ENCODE measurements at places on chromosomes 2 and 18.

GRCh38 chr18:79471046-79471445, 75.3 kb downstream of the NFATC1 start:
- DNase-seq: no peak

GRCh38 chr2:143476336-143477087, 347.3 kb downstream of the ARHGAP15 start:
- no peak for DNase-seq

DNA sequence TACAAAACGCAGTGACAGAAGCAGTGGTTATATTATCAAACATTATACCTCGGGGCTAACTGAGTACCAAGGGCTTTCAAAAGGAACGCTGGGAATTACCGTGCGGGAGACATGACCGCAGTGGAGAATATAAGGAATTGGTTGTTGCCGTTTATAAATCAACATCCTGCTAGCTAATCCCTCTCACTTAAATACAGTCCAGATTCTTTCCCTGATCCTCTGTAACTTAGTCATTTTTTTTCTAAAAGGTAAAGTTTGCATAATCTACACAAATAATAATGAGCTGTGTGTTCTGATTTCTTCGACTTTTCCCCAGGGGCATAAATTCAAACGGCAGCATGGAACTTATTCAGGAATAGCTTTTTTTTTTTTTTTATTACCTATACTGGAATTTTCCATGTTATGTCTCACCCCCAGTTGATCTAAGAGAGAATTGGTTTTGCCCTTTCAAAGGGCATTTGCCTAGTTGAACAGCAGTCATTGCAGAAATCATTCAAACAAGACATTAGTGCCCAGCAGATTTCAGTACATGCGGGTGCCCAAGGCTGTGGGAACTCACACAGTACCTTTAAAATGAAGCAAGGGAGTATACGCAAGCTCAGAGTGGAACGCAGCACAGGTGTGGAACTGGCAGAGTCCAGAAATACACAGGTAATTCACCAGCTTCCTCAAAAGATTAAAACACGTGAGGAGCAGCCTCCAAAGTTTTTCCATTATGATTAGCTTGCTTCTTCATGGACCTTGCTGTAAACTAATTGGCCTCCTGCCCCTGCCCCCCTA, 63.9 kb downstream of the SMIM21 start:
- no peak for DNase-seq

DNA sequence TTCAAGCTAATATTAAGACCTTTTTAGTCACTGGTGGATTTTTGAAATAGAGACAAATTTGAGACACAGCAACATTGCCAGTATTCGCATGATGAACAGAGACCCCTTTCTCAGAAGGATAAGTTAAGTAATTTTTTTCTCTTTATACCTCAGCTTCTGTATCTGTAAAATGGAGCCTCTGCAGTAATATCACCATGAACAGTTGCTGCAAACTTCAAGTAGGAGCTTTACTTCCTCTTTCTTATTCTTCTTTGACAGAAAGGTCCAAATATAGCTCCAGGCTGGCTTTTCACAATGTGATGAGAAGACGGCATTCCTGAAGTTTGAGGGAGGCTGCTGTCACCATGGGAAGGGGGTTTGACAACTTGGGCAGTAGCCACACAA, 158.7 kb downstream of the TDRD15 start:
- no peak for DNase-seq

- no peak for DNase-seq
These were observed 77.5 kb downstream of the EIF2AK3 start for GRCh38 chr2:88549616-88550292.

GRCh38 chr2:123826729-123827271, 198.3 kb upstream of the CNTNAP5 start:
- no peak for DNase-seq

DNA sequence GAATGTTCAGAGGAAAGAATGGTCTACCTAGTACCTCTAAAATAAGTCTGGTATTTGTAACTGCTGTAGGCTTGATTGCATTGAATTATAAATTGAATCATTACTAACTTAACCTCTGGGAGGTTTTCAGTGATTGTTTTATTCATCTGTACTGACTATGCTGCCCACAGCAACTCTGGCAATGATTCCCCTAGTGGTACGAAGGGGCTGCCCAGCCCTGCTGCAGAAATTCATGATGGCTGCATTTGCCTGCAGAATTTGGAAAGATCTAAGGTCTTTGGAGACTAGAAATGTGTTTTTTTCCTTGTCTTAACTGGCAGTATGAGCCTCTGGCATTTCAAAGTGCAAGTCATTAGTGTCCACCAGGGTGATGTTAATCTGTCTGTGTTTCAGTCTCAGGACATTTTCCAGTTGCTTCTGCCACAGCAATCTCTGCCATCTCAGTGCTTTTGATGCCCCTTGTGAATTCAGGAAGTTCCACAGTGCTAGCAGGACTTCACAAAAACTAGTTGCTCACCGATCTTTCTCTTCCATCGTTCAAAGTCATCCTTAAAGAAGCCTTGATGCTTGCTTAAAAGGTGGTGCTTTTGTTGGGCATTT, 13.4 kb upstream of the LRPPRC start:
- DNase-seq: no peak

GRCh38 chr2:181738074-181738473, 57.8 kb upstream of the NEUROD1 start:
- no peak for DNase-seq

DNA sequence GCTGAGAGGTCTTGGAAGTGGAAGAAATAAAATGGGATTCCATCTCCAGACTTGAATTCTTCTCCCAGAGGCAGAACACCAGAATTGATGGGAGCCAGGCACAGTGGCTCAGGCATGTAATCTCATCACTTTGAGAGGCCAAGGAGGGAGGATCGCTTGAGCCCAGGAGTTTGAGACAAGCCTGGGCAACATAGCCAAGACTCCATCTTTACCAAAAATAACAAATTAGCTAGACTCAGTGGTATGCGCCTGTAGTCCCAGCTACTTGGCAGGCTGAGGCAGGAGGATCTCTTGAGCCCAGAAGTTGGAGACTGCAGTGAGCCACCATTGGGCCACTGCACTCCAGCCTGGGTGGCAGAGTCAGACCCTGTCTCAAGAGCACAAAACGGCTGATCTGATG, 144.3 kb downstream of the C1D start:
- no peak for DNase-seq

DNA sequence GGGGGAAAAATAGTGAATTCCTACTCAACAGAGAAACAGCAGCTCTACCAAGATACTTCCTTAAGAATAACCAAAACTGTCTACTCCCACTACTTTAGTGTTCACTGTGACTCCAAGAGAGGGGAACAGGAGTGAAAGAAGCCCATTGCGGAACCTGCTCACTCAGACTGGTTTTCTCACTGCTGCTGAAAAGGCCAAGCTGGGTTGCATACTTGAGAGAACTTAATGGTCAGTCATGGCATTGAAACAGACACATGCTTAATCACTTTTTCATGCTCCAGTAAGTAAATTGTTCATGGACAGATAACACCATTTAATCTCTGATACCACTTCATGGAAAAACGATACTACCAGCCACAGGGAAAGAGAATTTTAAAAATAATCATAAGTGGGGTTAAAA, 35.7 kb upstream of the SLC8A1 start:
- DNase-seq: no peak

- no peak for DNase-seq
These were observed 88.4 kb upstream of the AFF3 start for GRCh38 chr2:100230754-100231153.

- DNase-seq: no peak
These were observed 37.9 kb downstream of the MRPL35 start for GRCh38 chr2:86237172-86237571.

GRCh38 chr18:79515331-79515730, 119.6 kb downstream of the NFATC1 start:
- no peak for DNase-seq

- DNase-seq: no peak
These were observed 4.7 kb upstream of the NPC1 start for GRCh38 chr18:23591011-23591410.

DNA sequence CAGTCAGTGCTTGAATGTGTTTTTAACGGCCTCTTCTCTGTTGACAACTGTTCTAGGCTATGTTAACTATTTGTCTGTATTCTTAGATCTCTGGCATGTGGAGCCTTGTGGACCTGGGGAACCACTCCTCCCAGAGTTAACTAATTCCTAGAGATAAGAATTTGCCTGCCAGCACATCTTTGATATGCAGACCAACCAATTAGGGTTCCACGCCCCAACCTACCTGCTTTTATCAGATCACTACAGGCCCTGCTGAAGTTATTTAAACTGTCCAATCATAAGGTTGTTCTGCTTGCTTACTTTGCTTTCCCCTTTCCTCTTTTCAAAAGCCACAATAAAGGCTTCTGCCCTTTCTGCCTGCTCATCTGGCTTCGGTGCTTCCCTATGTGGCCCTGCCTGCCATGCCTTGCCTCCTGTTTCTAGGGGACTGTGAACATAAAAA, 8.5 kb upstream of the CYBRD1 start:
- no peak for DNase-seq

DNA sequence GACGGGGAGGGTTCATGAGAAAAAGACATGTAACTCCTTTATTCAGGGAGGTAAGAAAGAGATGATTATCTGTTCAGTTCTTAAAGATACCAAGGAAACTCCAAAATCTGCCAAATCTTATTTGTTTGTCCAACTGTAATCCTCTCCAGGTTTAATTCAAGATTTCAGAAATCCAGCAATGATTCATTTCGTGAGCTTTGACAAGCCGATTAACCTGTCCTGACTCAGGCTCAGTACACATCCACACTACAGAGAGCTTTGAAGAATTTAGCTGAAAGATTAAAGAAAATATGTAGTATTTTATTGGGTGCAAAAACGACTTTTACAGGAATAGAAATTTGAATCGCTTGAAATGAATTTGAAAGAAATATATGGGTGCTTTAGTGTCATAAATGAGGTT, 1.1 kb downstream of the SPAG16 start:
- DNase-seq: no peak

DNA sequence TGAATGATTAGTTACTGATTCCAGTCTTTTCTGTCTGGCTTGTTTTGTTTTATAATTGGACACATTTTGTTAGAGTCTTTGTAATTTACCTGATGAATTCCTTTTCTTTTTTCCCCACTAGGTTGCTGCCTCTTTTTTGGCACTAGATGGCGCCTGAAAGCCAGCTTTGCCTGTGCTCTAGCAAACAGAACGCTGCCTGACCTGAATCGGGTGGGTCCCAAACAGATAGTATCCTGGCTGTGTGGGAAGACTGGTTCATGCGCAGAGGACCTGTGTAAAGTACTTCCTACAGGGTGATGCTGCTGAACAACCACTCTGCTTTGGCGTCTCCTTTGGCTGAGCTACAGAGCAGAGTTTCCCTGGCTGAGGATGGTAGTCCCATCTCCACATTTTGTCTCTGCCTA, 288.2 kb downstream of the IKZF2 start:
- DNase-seq: peak; percentile 18

- DNase-seq: no peak
These were observed 87.7 kb upstream of the LRP1B start for GRCh38 chr2:142218471-142218870.

GRCh38 chr18:23071285-23071684, 64.0 kb upstream of the CABLES1 start:
- no peak for DNase-seq

Data from hepatocyte (in vitro differentiated cells).